ENCODE measurements at places on chromosomes 12 and 14. TPM values are rescaled to one million over a fixed set of nuclear protein-coding genes. Genes with fewer than 3 reads are reported as not detected.

DNA sequence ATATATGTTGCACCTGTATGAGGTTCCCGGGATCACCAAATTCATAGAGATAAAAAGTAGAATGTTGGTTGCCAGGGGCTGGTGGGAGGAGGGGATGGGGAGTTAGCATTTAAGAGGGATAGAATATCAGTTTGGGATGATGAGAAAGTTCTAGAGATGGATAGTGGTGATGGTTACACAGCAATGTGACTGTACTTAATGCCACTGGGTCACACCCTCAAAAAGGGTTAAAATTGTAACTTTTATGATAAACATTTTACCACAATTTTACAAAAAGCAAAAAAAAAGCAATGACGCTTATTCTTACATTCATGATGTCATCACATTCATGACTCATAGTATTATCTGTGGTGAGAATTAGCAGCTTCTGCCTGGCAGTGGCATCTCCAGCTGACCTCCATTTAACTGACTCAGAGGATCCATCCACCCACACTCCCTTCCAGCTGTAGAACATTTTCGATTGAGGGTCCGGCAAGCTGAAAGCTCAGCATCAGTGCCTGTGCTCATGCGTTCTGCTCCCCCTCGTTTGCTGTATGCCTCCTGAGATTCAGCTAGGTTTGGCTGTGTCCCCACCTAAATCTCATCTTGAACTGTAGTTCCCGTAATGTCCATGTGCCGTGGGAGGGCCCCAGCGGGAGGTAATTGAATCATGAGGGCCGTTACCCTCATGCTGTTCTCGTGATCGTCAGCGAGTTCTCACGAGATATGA, 64.8 kb upstream of the TMEM260 start:
- DNase-seq = no peak

- DNase-seq = no peak
Measured at GRCh38 chr14:87065366-87065765, 927.6 kb downstream of the GALC start.

DNA sequence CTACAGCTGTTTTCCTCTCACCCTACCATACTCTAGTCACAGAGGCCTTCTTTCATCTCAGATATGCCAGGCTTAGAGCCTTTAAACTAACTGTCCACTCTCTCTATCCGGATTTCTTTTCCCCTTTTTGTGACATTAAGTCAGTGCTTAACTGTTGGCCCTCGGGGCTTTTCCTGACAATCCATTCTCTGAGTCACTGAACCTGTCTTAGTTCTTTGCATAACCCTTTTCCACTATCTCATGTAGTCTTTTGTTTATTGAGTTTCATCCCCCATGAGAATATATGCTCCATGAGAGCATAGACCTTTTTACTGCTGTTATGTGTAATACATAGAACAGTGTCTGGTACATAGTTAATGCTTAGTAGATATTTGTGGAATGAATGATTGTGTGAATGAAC, 68.7 kb downstream of the PLEKHA5 start:
- DNase-seq = peak; percentile 65

GRCh38 chr12:615620-616019, 47.6 kb downstream of the NINJ2 start:
- DNase-seq = no peak

DNA sequence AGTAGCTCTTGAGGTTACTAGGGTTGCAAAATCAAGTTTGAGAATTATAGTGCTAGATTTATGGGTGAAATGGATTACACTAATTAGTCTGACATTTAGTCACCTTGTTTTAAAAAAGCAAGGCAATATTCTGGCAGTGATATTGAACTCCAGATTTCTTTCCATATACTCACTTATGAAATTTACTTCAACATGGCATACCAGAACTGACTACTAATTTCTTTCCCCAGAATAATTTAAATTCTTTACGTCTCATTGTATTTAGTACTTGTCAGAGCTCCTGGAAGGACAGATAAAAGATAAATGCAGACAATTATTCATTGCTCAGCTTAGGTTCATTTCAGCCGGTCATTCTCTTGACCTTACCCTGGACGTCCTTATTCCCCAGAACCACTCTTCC, 24.3 kb downstream of the EMP1 start:
- no peak for DNase-seq

- DNase-seq = no peak
Measured at GRCh38 chr14:92441751-92442504, 71.7 kb upstream of the RIN3 start.

DNA sequence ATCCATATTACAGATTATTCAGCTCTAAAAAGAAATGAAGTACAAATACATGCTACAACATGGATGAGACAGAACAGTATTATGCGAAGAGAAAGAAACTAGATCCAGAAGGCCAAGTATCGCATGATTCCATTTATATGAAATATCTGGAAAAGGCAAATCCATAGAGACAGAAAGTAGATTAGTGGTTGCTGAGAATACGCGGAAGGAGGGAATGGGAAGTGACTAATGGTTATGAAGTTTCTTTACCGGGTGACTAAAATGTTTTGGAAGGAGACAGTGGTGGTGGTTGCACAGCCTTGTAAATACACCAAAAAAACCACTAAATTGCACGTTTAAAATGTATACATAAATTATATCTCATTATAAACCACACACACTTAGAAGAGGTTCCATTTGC, 12.5 kb downstream of the PRDM4 start:
- no peak for DNase-seq

- DNase-seq = no peak
Measured at GRCh38 chr14:74863274-74863673, 12.7 kb downstream of the PROX2 start.

OAS2 gene
- total RNA-seq = 1.0 TPM

GRCh38 chr14:68249661-68250451, 430.3 kb downstream of the RAD51B start:
- DNase-seq = no peak

SETD3 gene
- 38.1 TPM for total RNA-seq

DNA sequence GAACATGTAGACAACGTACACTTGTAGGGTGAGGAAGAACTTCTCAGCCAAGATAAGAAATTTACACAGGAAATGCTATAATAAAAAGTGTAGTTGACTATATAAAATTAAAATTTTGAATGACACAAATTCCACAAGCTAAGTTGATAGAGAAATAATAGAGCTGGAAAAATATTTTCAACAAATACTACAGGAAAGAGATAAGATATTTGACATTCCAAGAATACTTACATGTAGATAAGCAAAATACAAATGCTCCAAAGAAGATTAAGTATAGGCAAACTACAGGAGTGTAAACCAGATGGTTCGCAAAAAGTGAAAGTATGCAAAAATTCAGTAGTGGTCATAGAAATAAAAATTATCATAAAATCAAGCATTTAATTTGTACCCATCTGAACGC, 49.2 kb upstream of the ANP32D start:
- no peak for DNase-seq

GRCh38 chr12:6866163-6866919, 990 bp upstream of the TPI1 start:
- DNase-seq = no peak

DNA sequence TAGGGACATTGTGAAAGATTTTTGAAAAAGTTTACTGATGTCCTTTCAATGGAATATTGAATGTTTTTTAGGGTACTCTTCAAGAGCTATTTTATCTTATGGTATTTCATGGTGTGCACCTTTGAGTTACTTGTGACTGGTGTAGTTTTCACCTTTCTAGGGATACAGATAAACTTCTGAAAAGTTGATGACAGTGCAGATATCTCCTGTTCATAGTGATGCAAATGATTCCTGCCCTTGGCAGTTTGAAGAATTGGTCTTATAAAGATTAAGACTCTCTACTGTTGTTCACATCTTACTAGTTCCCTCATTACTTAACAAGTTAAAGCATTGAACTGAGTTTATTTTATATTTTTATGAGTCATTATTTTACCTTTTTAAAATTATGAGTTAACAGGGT, 408.9 kb downstream of the TRHDE start:
- DNase-seq = no peak

ZNF26 gene
- 8.0 TPM for total RNA-seq

ST8SIA1 gene
- total RNA-seq = not detected

DNA sequence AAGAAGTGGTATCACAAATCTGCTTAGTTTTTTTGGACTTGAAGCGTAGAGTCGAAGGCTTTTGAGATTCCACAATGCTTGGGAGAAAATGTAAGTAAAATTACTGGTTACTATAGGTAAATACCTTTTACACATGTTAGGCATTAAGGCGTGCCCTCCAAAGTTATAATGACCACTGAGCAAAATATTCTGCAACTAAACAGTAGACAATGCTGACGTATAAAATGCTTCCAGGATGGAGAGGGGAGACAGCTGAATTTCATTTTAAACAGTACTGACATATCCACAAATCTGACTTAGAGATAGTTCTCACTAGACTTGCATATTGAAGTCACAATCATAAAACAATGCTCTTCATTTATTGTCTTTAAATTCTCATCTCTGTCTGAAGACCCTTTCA, 144.5 kb upstream of the DCN start:
- DNase-seq = no peak

GRCh38 chr12:3727877-3728632, 24.9 kb downstream of the CRACR2A start:
- DNase-seq = no peak

GRCh38 chr12:127810041-127810440, 456.9 kb upstream of the TMEM132C start:
- peak; percentile 53 for DNase-seq

DNA sequence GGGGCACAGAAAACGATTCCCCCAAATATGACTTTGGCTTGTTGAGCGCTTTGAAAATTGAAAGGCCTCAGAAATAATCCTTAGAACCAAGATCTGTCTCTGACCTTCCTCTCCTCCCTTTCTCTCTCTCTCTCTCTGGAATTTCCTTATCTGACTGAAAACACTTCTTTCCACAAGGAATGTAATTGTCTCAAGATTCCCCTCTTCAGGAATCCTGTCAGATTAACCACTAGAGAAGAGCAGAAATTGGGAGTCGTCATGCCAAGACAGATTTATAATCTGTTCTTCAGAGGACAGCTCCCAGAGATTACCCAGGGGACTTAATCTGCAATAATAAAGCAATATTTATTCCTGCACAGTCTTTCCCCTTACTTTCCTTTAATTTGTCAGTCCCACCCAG, 317.6 kb downstream of the ACSS3 start:
- no peak for DNase-seq

MMP19 gene
- total RNA-seq = not detected

MMP17 gene
- 1.0 TPM for total RNA-seq

- no peak for DNase-seq
Measured at GRCh38 chr14:104389326-104390220, 190.0 kb upstream of the C14orf180 start.

GRCh38 chr12:108126990-108127501, 2.0 kb upstream of the WSCD2 start:
- no peak for DNase-seq

GALNT8 gene
- total RNA-seq = not detected

DNA sequence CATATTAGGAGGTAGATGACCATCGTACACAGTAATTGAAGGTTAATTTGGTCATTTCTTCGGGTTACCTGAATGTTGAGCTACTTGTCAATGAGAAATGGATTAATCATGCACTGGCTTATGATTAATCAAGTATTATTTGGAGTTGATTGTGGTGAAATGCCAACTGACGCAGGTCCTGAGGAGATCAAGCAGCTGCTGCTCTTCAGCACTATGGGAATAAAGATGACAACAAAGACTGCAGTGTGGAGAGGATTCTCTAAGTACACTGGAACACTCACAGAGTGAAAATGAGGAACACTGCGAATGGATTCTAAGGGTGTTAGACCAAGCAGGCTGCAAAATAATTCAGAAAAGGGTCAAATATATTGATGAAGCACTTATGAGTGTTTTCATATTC, 202.8 kb upstream of the DIO2 start:
- DNase-seq = no peak

- DNase-seq = peak; percentile 69
Measured at GRCh38 chr14:39265806-39266524, 32.2 kb downstream of the MIA2 start.

LMNTD1 gene
- total RNA-seq = not detected

- no peak for DNase-seq
Measured at GRCh38 chr12:67646775-67647174, 1.8 kb upstream of the DYRK2 start.

DNA sequence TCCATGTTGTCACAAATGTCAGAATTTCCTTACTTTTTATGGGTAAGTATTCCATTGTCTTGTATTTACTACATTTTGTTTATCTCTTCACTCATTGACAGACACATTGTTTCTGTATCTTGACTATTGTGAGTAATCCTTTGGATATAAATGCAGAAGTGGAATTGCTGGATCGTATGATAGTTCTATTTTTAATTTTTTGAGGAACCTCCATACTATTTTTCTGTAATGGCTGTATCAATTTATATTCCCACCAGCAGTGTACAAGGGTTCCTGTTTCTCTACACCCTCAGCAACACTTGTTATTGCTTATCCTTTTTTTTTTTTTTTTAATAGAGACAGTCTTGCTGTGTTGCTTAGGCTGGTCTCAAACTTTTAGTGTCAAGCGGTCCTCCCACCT, 3.5 kb upstream of the KICS2 start:
- DNase-seq = no peak

CDK2 gene
- total RNA-seq = 58.5 TPM

DNA sequence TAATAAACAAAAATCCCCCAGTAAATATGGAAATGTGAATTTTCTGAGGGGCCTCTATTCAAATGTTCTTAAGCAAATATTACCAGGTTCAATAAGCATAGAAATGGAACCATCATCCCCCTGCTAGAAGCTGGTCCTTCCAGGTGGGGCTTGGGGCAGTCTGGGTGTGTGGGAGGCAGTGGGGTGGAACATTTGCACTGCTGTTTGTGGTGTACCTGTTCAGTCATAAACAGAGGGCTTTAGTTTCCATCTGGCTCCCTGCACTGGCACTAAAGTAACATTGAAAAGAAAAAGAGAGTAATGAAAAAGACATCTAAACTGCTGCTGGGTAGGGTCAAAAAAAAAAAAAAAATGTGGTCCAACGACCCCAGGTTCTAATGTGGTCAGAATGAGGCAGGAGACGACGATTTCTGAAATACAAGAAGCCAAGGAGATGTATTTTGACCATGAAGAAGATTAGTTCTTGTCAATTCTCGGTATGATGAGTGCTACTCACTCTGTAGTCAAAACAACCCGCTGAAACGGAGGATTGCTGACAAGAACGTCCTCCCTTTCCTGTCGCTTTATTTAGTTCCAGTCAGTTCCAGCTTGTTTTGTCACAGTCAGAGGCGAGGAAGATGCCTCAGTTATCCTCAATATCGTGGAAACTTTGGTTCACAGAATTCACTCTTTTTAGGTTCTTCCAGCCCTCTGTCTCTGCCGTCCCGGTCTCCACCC, 44.2 kb upstream of the MANSC4 start:
- no peak for DNase-seq

Data from Caki2 (cell line).